ENCODE measurements at places on chromosomes 16 and 17. TPM values are rescaled to one million over a fixed set of nuclear protein-coding genes. Genes with fewer than 3 reads are reported as not detected.

DNA sequence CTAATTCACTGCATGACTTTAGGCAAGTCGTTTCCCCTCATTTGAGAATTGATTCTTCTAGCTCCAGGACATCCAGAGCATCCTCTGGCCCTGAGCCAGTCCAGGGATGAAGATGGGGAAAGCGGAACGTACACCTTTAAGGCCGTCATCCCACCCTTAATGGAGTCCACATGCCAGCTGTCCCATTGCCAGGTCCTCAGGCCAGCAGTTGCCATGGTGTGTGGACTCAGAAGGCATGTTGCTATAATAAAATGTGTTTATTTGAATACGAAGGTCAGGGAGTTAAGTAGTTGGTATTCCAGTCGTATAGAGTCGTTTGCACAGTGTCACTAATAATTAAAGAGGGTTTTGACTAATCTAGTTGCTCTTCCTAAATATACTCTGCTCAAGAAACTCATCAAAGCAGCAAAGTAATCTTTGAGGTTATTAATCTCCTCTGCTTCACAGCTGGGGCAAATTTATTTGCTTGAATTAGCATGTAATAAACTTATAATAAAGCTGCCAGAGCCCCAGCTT is 30.4 kb downstream of the CCDC182 start:
- DNase-seq, result no peak

DNA sequence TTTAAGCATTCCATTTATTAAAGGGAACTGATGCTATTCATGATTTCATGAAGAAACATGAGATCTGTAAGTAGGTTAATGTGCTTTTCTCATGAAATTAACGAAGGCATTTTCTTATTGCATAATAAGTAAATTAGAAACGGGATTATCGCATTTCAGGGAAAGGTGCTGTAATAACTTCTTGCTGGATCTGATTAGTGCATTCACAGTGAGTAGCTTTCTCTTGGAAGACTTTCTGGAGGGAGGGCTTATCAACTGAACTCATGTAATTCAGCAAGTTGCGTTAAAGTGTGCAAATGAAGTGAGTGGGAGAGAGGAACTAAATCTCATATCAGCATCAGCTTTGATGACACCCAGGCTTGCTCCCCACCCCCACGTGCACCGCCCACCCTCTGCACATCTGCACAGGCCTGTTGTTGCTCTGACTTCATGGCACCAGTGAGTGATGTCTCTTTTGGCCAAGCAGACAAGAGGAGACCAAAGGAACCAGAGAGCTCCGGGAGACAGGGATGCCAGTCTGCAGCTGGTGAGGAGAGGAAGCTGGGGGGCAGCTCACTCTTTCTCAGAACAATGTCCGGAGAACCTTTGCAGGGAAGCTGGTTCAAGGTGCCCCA is 26.3 kb upstream of the GAS7 start:
- DNase-seq, result no peak

- DNase-seq, result no peak
Observed at GRCh38 chr17:46788796-46789195, 29.7 kb downstream of the WNT3 start.

GRCh38 chr17:18261146-18261515 is 669 bp downstream of the MIEF2 start:
- peak; percentile 73 for DNase-seq

- DNase-seq, result no peak
Observed at GRCh38 chr17:50842506-50843149, 7.2 kb downstream of the WFIKKN2 start.

The FADS6 gene
- 7.3 TPM for total RNA-seq

Data from ureter (tissue), 1 donor.